ENCODE measurements at places on chromosomes 11 and 22. TPM values are rescaled to one million over a fixed set of nuclear protein-coding genes. Genes with fewer than 3 reads are reported as not detected.

Gene HTR3A
- not detected for total RNA-seq

Gene TMPRSS6
- not detected for total RNA-seq

Gene AQP11
- total RNA-seq: 11.2 TPM

Gene VEGFB
- 24.4 TPM for total RNA-seq

Gene OR2AT4
- total RNA-seq: not detected

GRCh38 chr11:63404161-63404935 is 34.8 kb downstream of the SLC22A9 start:
- no peaks in the 10 kb centered on the region for H3K36me3 ChIP-seq
- no peak for DNase-seq
- H3K27ac ChIP-seq: no peak overlapping the region
- H3K4me3 ChIP-seq: no peak overlapping the region

GRCh38 chr11:127074151-127074761 is 73.7 kb upstream of the KIRREL3 start:
- H3K36me3 ChIP-seq: no peaks in the 10 kb centered on the region
- H3K4me3 ChIP-seq: no peak overlapping the region
- peak; percentile 6 for DNase-seq
- no peak overlapping the region for H3K27ac ChIP-seq
- peaks cover 2% of the 10 kb centered on the region for H3K27me3 ChIP-seq

- no peaks in the 10 kb centered on the region for H3K36me3 ChIP-seq
- peaks cover 9% of the 10 kb centered on the region for H3K4me1 ChIP-seq
- peak; percentile 62 for DNase-seq
- no peak overlapping the region for H3K4me3 ChIP-seq
- no peak overlapping the region for H3K27ac ChIP-seq
- H3K27me3 ChIP-seq: no peaks in the 10 kb centered on the region
Measured at GRCh38 chr11:130581646-130582045, 133.2 kb downstream of the ADAMTS15 start.

Gene APOL2
- 49.5 TPM for total RNA-seq

Gene RIMBP3B
- total RNA-seq: under 0.01 TPM

GRCh38 chr11:32643526-32643925 is 59.9 kb downstream of the EIF3M start:
- no peaks in the 10 kb centered on the region for H3K36me3 ChIP-seq
- H3K27me3 ChIP-seq: no peaks in the 10 kb centered on the region
- H3K4me1 ChIP-seq: no peaks in the 10 kb centered on the region
- no peak overlapping the region for H3K27ac ChIP-seq

Gene LRRC74B
- total RNA-seq: not detected

- DNase-seq: peak; percentile 83
- H3K36me3 ChIP-seq: no peaks in the 10 kb centered on the region
- H3K27ac ChIP-seq: peak overlapping the region; percentile 97
- peak overlapping the region; percentile 54 for H3K4me3 ChIP-seq
Measured at GRCh38 chr11:65381716-65382032, 772 bp downstream of the SLC25A45 start.

Gene ZNF215
- total RNA-seq: 3.6 TPM

Gene MPZL2
- not detected for total RNA-seq

Gene PATE2
- not detected for total RNA-seq

- no peaks in the 10 kb centered on the region for H3K36me3 ChIP-seq
- no peaks in the 10 kb centered on the region for H3K27me3 ChIP-seq
- DNase-seq: no peak
- H3K4me3 ChIP-seq: no peak overlapping the region
- no peak overlapping the region for H3K27ac ChIP-seq
Measured at GRCh38 chr11:27444801-27445215, 27.8 kb downstream of the LGR4 start.

- DNase-seq: peak; percentile 51
- peaks cover 2% of the 10 kb centered on the region for H3K36me3 ChIP-seq
- peaks cover 19% of the 10 kb centered on the region for H3K4me1 ChIP-seq
- peak overlapping the region; percentile 14 for H3K27ac ChIP-seq
- H3K4me3 ChIP-seq: no peak overlapping the region
- H3K27me3 ChIP-seq: no peaks in the 10 kb centered on the region
Measured at GRCh38 chr22:38267086-38267485, 5.7 kb downstream of the TMEM184B start.

Gene OR52E8
- not detected for total RNA-seq

DNA sequence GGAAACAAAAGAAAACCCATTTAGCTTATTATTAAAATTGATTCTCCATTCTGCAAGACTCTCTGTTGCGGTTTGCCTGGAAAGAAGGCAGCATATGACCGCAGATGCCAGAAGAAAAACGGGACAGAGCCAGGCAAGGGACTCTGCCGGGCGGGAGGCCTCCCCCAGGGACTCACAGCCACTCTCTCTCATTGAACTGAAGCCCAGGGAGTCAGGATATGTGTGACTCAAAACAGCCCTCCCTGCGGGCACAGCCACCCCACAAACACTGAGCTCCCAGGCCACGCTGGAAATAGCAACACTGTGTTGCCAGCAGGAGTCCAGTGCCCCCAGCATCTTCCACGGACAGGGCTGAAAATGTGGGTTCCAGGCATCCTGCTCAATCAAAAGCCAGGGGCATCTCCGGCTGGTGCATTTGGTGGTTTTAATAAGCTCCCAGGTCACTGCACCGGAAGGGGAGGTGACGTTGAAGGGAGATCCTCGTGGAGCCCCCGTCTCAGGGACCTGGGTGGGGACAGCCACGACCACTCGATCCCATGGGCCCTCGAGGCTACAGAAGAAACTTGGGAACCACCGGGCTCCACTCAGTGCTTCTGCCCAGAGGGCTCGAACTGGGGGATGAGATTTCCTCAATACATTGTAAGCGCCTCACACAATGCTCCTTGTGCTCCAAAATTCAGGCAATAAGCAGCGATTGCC is 624.5 kb downstream of the TBC1D22A start:
- no peak overlapping the region for H3K27ac ChIP-seq
- H3K4me1 ChIP-seq: no peaks in the 10 kb centered on the region
- no peaks in the 10 kb centered on the region for H3K27me3 ChIP-seq
- no peak overlapping the region for H3K4me3 ChIP-seq
- no peak for DNase-seq

GRCh38 chr11:33718440-33718839 is 17.8 kb downstream of the CD59 start:
- H3K27ac ChIP-seq: peak overlapping the region; percentile 30
- H3K27me3 ChIP-seq: no peaks in the 10 kb centered on the region
- H3K36me3 ChIP-seq: peaks cover 13% of the 10 kb centered on the region
- H3K4me3 ChIP-seq: no peak overlapping the region
- peaks cover 29% of the 10 kb centered on the region for H3K4me1 ChIP-seq
- no peak for DNase-seq

Data from fibroblast of lung (primary cell).